PC-9 (cell line): ENCODE measurements at places on chromosomes 1 and 21.

DNA sequence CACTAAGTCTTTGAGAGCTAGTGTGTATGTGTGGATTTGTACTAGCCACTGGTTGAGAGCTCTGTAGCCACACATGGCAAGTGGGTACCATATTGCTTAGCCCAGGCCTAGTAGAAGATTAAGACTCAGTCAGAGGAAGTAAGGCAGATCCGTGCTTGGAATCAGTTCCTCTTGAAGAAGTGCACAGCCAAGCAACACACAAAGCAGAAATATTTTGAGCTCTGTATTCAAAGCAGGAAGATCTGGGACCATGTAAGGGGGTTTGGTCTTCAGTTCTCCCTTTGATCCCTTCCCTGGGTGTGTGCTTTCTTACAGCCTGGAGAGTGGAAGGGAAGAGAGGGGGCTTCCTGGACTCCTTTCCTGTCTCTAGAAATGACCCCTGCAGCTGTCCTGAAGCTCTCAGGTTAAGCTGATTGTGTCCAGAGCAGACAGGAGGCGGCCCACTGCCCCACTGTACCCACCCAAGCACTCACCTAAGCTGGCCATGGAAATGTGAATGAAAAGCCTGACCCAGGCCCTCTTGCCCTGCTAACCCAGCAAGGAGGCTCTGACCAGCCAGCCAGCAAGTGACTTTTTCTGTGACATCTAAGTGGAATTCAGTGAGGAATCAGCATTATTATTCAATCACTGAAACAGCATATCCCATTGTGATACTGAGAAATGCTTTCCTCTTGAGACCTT is 3.6 kb downstream of the ETS2 start:
- no peak overlapping the region for H3K4me3 ChIP-seq
- no peak for DNase-seq
- no peaks in the 10 kb centered on the region for H3K27me3 ChIP-seq

DNA sequence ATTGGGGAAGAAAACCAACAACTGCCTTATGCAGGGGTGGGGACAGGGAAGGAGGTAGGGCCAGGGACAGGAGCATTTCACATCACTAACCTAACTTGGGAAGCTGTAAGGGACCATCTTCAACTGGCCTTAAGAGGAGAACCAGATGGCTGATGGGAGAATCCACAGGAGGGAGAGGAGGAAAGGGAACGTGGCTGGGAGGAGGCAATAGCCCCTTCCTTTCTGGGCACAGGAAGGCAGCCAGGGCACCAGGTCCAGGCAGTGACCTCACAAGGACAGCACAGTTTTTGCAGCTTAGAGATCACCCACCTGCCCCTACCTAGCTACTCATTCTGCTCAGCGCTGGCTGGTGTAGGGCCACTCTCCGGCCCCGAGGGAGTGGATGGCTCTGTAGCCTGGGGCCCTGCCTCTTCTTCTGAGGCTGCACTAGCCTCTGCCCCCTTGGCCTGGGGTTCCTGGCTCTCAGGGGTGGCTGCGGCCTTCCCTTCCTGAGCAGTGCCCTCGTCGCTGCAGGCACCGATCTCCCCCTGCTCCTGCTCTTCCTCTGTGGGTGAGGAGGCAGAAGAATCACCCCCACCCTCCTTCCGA is 1.7 kb downstream of the MARCKSL1 start:
- peaks cover 50% of the 10 kb centered on the region for H3K4me1 ChIP-seq
- H3K36me3 ChIP-seq: peaks cover 2% of the 10 kb centered on the region; the same call in 1 of the 2 replicates
- H3K27me3 ChIP-seq: no peaks in the 10 kb centered on the region
- H3K4me3 ChIP-seq: peak overlapping the region; percentile 79; the same call in 1 of the 2 replicates
- DNase-seq: no peak
- no peak overlapping the region for H3K27ac ChIP-seq

GRCh38 chr1:240496941-240497340 is 115.0 kb downstream of the GREM2 start:
- no peak for DNase-seq
- H3K4me3 ChIP-seq: no peak overlapping the region
- no peaks in the 10 kb centered on the region for H3K4me1 ChIP-seq
- no peaks in the 10 kb centered on the region for H3K36me3 ChIP-seq
- H3K27ac ChIP-seq: no peak overlapping the region

- DNase-seq: no peak
- H3K27me3 ChIP-seq: no peaks in the 10 kb centered on the region; the same call in 1 of the 2 replicates
- H3K36me3 ChIP-seq: no peaks in the 10 kb centered on the region
- H3K4me1 ChIP-seq: no peaks in the 10 kb centered on the region
- H3K4me3 ChIP-seq: no peak overlapping the region
Measured at GRCh38 chr1:173148545-173148944, 58.6 kb downstream of the TNFSF4 start.

DNA sequence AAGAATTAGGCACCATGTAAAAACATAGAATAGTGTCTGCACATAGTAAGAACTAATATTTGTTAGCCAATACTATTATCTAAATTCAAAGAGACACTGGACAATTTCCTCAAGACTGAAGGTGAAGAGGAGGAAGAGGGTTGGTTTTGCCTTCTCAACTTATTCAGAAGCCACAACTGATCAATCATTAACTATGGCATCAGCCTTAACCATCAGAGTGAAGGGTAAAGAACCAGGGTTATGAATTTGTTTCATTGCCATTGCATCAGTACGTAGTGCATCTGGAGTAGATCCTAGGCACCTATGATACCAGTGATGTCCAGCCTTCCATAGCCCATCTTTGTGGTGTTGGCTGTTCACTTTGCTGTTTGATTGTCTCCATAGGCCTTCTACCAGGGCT is 421.7 kb upstream of the DEPDC1 start:
- H3K27ac ChIP-seq: no peak overlapping the region
- H3K4me1 ChIP-seq: no peaks in the 10 kb centered on the region
- H3K36me3 ChIP-seq: no peaks in the 10 kb centered on the region
- no peak for DNase-seq
- H3K4me3 ChIP-seq: no peak overlapping the region
